C1 segment of cervical spinal cord (tissue), 14 donors: ENCODE measurements at places on chromosomes 5 and 9.

DNA sequence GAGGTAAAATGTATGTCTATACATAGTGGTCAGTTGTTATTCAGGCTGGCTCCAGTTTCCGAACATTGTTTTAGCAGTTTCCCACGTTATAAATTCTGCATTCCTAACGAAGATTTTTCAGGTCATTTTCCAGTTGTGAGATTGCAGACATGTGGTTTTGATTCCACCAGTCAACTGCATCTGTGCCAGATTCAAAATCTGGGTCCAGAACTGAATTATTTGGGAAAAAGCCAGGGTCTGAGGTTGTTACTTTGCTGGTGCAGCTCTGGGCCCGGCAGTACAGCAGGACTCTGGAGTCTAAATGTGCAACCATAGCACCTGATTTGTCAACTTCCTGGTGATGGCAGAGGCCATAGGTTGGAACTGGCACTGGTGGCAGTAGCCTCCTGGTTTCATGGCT, 105.7 kb upstream of the MEGF10 start:
- DNase-seq, result no peak

DNA sequence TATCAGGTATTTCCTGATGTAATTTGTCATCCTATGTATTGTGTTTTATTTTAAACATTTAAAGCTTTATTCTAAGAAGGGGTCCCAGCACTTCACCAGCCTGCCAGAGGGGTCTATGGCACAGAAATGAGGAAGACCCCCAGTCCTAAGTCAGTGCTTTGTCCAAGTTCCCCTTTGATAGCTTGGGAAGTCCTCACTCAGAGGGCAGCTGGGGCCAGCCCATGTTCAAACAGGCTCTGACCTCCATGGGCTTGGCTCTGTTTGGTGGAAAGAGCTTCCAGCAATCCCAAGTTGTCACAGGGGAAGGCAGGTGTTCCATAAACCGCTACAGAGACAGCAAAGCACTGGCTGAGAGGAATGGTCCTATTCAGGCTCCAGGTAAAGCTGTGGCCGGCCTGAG, 26.6 kb upstream of the AKNA start:
- DNase-seq, result no peak

DNA sequence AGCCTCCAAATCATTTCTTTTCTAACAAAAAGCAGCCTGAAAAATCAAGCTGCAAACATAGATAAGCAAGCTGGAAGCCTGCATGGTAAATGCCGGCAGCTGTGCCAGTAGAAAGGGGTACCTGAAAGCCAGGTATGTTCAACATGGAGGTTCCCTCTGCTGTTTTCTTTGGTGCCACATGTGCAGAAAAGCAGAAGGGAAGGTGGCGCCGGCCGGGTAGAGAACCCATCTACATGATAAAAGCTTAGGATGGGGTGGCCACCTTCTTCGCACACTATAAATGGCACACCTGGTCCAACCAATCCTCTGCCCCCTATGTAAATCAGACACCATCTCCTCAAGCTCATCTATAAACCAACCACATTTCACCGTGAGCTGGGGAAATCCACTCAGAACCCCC, 268.9 kb upstream of the IRX2 start:
- DNase-seq, result no peak

DNA sequence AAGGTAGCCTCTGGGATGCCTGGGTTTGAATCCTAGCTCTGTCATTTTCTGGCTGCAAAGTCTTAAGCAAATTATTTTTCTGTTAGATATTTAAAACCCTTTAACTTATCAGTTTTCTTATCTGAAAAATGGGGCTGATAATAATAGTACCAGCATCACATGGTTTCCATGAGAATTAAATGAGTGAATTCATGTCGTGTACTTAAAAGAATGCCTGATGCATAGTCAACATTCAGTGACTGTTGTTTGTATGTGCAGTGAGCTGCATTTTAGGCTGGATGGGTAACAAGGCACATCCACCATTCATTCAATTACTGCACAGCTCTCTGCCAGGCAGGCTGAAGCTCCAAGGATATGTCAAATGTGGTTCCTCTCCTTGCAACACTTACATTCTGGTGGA, 122.0 kb downstream of the PPP2R2B start:
- no peak for DNase-seq

DNA sequence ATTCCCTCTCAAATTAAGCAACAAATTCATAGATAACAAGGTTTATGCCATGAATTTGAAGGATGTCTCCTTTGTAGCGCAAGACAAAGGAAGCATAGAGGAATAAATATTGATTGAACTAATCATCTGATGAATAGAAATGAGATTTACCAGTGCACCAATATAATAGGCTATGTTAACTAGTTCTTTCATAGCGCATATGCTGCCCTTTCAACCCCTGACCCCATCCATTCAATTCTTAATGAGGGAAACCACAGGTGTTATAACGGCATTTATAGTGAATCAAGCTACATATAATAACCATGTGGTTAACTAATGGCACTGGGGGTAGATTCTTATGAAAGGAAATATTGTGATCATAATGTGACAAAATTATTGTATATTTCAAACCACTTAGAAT, 6.5 kb downstream of the RORB start:
- no peak for DNase-seq

DNA sequence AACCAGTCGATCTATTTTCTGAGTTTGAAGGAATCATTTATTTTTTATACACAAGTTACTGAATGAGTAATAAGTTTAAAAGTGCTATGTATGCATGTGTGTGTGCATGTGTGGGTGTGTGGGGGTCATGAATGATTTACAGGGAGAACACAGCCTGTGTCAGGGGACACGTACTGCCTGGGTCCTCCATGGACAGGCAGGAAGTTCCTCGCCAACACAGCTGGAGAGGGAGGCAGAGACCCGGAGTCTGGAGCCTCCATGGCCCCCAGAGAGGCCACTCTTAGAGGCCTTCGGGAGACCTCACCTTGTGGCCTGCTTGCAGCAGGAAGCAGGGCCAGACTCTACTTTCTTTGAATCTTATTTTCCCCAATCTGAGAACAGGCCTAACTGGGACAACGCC, 144.7 kb downstream of the GABBR2 start:
- DNase-seq, result no peak

DNA sequence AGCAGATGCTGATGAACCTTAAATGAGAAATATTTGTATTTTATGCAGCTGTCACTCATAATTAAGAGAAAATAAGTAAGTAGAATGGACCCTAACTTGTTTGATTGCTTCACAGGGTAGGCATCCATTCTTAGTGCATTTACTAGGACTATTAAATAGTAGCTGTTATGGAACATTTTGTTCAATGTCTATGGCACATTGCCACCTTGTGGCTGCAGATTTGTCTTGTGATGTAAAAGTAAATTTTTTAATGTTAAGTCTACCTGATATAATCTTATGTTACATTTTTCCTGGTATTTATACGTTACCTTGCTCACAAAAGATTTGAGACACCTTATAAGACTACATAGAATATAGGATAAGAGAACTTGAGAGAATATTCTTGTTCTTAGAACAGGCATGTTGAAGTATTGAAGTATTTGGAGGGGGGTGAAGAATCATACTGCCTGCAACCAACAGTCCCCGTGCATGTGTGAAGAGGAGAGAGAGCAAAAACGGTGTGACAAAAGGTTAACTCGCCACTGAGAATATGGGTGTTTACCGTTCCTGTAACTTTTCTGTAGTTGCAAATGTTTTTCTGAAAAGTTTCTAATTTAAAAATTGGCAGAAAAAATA, 161.1 kb downstream of the MAST4 start:
- DNase-seq, result no peak

DNA sequence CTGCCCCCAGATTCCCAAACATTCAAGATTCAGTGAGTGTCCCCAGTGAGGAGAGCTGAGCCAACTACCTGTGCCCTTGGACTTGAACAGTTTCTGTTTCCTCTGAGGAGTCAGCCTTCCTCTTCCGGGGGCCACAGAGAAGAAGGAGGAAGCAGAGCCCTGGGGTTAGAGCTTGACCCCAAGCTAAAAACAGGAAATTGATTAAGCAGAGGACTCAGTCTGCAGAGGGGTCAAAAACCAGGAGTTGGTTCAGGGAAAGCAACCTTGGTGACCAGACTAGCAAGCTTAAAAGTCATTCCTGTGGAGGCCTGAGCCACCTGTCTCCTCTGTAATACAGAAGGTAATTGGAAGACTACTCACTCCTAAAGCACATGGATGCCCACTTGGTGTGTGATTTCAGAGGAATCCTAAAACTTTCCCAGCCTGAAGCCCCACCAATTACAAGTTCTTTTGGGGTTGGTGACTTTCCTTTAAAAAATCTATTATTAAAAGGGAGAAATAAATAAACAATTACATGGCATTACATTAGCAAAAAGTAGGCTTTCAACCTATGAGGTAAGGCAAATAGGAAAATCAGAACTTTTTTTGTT, 64.2 kb upstream of the SELENOP start:
- DNase-seq, result no peak

GRCh38 chr5:15827741-15828140, 327.8 kb downstream of the FBXL7 start:
- DNase-seq, result no peak

GRCh38 chr9:9614607-9615006, 998.2 kb downstream of the PTPRD start:
- DNase-seq, result no peak

DNA sequence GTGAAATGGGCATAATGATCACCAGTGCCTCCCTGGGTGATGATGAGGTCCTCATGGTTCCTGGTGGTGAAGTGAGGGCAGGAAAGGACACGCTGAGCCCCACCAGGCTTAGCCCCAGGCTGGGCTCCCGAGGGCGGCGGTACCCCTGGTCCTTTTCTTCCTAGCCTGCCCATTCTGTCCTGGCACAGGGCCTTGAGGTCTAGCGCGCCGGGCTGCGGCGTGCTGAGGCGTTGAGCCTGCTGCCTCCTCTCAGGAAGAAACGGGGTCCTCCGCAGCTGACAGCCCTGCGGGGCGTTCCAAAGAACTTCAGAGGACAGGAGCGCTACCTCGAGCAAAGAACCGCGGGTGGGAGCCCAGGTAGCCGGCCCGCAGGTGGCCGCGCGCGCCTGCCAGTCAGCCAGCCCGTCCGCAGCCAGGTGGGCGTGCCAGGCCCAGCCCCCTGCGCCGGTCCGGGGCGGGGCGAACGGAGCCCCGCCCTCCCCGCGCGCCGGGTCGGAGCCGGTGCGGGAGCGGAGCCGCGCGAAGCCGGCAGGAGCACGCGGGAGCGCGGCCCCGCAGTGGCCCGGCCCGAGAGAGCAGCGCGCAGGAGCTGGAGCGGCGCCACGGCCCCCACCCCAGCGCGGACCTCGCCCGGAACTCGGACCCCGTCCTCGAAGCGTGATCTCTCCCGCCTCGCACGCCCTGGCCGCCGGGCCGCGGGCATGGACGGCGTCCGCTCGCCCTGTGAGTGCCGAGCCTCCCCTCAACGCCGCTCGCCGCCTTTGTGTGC, at the start of gene WNK2:
TSS of gene WNK2 (plus strand) at position 477 of the 769 bp plus-strand sequence. CDS start 791 bp downstream, outside the sequence.
- DNase-seq, result no peak

GRCh38 chr9:127360829-127361228, 36.1 kb upstream of the SLC2A8 start:
- no peak for DNase-seq

- DNase-seq, result peak; percentile 71
Observed at GRCh38 chr9:33025572-33026342, 684 bp downstream of the DNAJA1 start.
